Activated CD4-positive, alpha-beta T cell treated with anti-CD3 and anti-CD28 coated beads, Interleukin-2, Interleukin-6, amounts not matched to agents 100 ng/mL and 50 ng/mL, durations not matched to agents 16 hours and 8 hours (primary cell): ENCODE measurements at places on chromosomes 4 and X.

- no peak for DNase-seq
Measured at GRCh38 chr4:149896432-149896831, 80.8 kb upstream of the IQCM start.

DNA sequence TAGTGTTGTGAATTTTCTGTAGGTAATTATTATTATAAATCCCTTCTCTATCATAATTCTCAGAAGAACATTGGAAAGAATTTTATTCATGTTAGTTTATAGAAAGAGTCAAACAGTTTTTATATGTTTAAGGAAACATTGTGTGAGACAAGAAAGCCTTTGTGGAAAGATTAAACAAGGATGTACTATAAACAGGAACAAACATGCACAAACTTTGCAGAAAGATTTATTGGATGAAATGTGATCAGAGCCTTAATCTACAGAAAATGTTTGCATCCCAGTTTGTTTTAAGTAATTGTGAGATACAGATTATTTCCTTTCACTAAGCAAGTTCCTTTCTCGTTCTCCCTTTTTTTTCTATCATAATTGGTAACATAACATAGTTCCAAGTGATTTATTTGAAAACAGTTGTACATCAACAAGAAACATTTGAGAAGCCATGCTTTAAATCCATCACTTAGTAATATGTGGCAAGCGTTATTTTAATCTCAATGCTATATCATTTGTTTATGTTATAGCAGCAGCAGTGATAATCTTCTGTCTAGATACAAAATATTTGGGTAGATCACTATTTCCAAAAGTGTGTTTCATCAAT, 129.4 kb downstream of the SLC4A4 start:
- no peak for DNase-seq

GRCh38 chrX:96591421-96591820, 93.2 kb upstream of the DIAPH2 start:
- no peak for DNase-seq

GRCh38 chr4:156778606-156779005, 193.0 kb downstream of the PDGFC start:
- no peak for DNase-seq

DNA sequence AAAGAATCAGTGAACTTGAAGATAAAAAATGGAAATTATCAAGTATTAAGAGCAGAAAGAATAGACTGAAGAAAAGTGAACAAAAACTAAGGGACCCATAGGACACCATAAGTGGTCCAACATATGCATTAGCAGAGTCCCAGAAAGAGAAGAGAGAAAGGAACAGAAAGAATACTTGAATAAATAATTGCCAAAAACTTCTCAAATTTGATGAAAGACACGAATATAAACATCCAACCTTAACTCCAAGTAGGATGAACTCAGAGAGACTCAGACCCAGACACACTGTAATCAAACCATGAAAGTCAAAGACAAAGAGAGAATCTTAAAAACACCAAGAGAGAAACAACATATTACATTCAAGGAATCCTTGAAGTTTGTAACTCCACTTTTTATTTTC, 35.7 kb downstream of the MORC4 start:
- DNase-seq, result no peak

DNA sequence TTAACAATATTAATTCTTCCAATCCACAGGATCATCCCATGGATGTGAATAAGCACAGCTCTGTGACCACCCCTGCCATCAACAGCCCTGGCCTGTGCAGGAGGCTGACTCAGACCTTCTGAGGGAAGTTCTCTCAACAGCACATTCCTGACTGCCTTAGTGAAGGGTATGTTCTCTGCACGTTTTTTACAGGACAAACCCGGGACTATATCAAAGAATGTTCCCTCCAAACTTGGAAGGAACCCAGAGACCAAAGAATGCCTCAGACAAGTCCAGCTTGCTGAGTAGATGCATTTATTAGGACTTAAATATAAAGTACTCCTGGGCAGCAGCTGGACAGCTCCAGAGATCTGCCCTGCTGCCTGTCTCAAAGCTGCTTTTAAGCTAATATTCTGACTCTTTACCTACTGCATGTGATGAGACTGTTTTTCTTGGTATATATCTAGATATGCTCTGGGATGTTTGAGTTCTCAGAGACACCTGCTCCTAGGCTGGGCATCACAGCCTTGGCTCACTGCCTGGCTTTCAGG, 1127.8 kb upstream of the PRKX start:
- no peak for DNase-seq

DNA sequence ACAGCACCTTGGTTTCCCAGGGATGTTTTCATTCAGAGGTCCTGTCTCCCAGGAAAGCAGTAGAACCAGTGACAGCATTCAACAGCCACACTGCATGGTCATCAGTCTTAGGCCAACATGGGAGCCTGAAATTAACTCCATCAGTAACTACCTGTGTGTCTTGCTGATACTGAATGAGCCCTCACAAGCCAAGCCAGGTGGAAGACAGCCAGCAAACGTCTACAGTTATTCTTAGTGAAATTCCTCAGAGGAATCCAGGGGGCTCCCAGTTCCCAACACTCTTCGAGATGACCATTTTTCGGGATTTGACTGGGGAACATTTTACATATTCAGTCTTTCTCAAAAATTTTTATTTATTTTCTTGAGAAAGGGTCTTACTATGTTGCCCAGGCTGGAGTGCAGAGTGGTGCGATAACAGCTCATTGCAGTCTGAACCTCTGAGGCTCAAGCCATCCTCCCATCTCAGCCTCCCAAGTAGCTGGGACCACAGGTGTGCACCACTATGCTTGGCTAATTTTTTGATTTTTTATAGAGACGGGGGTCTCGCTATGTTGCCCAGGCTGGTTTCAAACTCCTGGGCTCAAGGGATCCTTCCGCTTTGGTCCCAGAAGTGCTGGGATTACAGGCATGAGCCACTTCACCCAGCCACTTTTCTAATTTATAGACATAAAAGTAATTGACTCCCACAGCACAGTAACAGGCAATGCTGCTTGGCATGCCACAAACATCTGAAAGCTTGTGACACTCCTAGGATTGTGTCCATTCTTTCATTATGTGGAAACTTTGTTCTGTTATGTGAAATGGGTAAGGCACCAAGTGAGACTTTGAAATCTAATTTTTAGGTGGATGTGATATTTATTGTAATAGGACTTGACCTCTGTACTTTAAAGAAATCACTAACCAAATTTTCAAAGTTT, 116.9 kb downstream of the SOWAHB start:
- DNase-seq, result no peak

GRCh38 chr4:112473985-112474384, 42.0 kb downstream of the NEUROG2 start:
- no peak for DNase-seq

DNA sequence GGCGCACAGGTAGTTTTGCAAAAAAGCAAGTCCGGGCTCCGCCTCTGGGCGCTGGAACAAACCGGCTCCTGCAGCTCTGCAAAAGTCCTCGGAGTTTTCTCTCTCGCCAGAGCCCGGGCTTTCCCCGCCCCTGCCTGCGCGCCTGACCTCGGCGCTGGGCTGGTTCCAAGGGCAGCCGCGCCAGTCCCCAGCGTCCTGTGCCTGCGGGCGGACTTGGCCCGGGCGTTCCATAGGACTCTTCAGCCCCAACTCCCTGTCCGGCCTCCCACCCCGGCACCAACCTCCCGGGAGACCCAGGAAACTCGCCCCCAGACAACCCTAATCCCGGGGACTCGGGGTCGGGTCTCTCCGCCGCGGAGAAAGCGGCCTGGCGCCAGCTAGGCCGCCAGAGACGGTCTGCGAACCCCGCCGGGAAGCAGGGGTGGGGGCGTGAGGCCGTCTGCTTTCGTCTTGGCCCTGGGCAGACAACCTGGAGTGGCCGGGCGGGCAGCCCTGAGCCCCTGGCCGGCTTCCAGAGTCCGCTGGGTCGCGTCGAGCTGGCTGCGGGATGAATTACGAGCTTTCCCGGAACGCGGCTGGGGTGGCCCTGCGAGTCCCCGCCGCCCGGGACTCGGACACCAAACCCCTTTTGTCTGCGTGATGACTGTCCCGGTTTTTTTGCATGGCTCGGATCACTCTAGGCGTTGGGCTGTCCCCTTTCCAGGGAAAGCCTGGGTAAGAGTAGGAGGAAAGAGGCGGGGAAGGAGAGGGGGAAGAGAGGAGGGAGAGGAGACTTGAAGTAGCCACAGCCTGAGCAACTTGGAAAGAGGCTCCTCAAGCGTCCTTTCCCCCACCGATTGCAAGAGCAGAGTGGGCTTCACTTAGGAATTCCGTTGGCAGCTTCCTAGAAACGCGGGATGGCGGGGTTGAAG, 916 bp downstream of the MXRA5 start:
- DNase-seq, result no peak

DNA sequence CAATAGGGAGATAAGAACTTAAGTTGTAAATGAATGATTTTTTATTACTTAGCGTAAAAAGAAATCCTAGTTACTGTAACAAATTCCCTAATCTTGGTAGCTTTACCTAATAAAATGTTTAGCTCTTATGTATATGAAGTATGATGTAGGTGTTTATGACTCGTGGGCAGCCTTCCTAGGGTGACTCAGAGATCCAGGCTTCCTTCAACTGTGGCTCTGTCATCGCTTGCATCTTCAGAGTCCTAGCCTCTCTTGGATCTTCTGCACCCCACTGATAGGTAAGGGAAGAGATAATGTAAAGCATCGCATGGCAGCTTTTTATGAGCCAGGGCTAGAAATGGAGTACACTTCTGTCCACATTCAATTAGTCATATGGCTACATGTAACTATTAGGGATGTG, 165.6 kb upstream of the GLRA2 start:
- DNase-seq, result no peak

DNA sequence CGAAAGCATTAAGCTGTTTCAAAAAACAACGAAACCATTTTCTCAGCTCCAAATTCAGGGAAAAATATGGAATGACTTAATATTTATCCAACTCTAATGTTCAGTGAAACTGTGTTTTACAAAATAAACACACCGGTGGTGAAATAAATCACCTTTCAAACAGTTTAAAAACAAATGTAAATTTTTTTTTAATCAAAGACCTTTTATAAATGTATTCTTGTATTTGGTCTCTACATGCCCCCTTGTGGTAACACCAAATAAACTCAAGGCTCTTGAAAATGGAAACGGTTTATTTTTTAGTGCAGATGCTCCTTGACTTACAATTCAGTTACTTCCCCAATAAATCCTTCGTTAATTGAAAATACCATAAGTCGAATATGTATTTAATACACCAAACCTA, 45.8 kb upstream of the ITM2A start:
- DNase-seq, result peak; percentile 30

GRCh38 chr4:112648263-112649054, 11.5 kb downstream of the LARP7 start:
- DNase-seq, result no peak

- DNase-seq, result no peak
Measured at GRCh38 chr4:169062897-169063244, 52.8 kb upstream of the CBR4 start.

- DNase-seq, result no peak
Measured at GRCh38 chrX:56994375-56995270, 718 bp downstream of the SPIN3 start.

GRCh38 chr4:165864271-165864670, 8.8 kb upstream of the TLL1 start:
- DNase-seq, result no peak

DNA sequence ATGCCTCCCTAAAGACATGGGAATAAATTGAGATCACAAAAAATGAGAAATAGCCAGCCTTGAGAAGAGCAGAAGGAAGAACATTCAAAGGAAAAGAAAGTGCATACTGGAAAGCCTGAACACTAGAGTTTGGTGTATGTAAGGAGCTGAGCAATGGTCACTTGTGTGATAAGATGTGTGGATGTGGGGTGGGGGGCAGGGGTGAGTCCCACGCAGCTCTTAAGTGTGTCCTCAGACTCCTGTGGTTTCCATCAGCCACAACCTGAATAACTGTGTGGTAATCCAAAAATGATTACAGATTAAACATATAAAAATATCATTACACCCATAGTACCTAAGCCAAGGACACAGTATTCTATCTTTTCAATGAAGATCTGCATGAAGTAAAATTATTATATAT, 59.9 kb downstream of the ELOVL6 start:
- DNase-seq, result no peak

DNA sequence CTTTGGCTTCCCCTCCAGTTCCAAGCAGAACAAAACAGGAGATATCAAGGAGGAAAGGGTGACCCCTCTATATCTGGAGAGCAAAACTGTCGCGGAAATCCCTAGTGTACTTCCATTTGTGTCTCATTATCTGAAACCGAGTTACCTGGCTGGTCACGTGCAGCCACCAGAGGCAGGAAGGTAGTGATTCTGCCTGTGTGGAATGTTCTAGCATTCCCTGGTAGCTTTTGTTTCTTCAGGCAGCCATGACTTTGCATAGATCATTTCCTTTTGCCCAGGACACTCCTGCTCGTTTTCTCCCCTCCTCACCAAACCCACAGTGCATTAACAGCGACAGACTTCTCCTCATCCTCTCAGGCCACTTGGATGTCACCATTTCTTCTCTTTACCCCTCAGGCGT, 107.9 kb downstream of the PTTG2 start:
- no peak for DNase-seq

DNA sequence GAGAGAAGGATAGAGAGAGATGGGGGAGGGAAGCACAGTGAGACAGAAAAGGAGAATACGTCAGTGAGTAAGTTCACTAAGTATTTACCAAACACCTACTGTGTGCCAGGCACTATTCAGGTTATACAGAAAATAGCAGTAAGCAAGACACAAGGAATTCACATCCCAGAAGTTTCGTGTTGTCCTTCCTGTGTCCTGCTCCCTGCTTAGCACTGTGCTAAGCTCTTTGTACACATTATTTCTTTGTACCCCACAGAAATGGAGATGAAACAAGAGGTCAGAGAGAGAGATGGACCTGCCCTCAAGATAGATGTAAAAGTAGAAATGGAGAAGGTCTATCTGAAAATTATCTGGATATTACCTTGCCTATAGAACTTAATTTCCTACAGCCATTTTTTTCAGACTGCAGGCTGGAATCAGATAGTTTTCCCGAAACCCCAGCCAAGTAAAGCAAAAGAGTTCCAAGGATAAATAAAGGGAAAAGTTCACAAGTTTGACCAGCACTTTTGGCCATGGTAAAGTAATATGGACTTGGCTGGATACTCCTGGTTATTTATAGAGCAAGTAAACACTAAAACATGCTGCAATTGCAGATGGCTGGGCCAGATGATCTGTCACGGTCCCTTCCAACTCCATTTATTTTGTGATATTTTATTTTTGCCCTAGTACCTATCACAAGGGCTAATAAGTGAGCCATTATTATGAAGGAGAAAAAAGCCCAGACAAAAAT, 353.7 kb upstream of the SLC7A11 start:
- no peak for DNase-seq

DNA sequence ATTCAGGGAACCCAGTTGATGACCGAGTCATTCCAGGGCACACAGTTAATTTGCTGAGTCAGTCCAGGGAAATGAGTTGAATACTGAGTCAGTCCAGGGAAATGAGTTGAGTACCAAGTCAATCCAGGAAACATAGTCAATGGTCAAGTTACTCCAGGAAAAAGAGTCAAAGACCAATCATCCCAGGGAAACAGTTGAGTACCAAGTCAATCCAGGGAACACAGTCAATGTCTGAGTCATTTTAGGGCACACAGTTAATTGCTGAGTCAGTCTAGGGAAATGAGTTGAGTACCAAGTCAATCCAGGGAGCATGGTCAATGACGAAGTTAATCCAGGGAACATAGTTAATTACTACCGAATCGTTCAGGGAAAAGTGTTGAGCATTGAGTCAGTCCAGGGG, 754.4 kb downstream of the NLGN4X start:
- no peak for DNase-seq

- DNase-seq, result no peak
Measured at GRCh38 chr4:149176039-149176438, 639.6 kb downstream of the IQCM start.
